ENCODE measurements at places on chromosomes 7 and 10.

DNA sequence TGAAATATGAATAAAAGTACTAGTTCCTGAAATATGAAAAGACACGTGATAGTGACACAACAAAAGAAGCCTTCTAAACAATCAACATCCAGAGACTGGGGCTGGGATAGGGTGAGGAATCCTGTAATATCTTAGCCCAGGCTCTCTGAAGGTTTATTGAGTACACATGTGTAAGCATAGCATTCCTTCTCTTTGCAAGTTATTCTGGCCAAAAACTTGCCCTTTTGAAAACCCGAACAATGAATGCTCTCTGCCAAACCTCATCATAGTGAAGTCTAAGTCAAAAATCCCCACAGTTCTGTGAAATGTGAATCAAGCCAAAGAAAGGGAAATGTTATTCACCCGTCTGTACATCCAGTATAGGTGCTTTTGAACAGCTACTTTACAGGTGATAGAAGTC lies 11.6 kb downstream of the SEMA3D start:
- DNase-seq = no peak

DNA sequence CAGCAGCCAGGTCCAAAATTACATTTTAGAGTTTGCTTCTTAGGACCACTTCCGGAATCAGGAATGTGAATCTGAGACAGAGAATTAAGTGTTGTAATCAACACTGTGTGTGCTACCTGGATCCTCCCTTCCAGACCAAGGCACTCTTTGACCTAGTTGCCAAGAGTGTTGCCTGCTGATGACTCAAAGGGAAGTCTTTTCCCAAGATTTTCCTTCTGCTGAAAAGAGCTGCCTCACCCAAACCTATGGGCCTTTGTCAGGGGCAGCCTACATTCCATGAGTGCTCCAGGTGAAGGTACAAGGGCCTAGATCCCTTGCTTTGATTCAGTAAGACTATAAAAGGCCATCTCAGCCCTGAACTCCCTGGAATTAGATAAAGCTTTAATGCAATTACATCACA lies 712.5 kb upstream of the ANKRD30A start:
- DNase-seq = no peak

DNA sequence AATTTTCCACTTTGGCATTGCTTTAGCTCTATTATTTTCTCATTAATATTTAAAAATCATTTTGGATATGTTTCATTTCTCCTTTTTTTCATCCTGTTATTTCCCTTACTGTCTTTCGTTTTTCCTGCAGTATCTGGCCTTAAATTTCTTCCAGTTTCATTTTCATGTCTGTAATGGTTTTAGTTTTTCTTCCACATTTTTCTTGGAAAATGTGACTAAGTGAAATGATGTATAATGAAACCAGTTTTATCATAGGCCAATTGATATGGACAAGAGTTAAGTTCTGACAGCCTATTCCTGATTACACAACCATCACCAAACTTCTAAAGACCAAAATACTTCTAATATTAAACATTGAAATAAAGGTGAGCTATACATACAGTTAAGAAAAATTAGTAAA lies 158.5 kb downstream of the LHFPL3 start:
- DNase-seq = no peak

DNA sequence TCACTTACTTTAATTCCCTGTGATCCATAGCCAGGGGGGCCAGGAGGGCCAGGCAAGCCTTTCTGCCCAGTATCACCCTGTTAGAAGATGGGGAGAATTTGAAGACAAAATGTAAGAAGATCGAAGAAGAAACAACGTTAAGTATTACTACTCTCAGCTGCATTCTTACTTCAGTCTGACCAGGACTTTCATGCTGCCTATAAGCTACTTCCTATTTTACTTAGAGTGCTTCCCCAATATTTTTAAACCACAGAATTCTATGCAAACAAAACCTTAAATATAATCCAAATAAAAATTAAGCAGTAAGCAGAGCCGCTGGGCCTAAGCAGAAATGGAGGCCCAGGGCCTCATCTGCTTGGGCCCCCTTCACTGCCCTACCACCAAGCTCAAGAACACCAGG lies 117.8 kb downstream of the COL28A1 start:
- DNase-seq = no peak

DNA sequence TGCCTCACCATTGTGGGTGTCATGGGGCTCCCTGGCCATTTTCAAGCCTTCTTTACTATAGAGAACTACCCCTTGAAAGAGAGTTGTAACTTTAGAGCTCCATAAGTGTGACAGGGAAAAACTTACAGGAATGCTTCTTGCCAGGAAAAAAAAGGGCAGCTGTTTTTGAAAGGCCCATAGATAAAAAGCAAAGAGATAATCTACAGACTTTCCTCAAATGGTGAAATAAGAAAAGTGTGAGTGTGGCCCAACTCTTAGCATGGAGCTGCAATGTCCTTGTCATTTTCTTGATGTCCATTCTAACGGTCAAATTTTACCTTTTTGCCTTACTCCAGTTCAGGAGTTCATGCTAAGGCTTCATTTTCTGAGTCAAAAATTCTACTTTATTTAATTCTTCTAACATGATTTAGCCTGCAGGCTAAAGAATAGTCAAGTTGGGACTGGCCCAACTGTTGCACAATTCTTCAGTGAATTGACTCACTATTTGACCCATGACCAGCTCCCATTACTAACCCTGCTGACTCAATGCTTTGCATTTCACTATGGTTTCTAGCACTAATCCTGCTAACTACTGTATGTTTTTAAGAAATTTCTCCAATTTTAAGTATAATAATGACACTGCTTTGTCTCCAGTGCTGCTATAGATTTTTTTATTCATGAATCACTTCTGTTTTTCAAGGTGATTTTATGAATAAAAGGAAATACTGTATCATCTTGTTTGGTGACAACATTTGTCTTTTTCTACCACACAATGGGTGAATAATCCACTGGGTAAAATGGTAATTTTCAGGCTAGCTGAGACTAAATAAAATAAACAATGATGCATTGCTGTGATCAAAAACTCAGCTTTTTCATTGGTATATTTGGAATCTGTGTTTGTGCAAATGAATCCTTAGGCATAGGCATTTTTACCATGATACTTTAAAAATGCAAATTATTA lies 41.4 kb upstream of the SGCE start:
- no peak for DNase-seq

DNA sequence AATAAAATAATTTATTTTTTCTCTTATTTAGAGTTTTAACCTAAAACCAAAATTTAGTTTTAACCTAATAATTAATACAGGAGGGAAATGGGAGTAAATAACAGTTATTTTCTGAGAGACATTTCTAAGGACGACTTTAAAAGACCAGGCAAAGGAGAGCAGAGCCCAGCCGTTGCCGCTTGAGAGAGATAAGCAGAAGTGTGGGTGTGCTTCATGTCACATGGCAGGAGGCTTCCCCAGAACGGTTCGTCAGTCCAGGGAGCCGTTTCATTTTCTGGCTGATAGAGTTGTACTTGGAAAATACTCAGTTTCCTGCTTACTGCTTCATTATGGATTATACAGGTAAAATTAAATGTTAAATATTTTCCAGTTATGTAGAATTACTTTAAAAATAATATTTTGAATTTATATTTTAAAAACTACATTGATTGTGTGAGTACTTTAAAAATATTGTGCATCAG lies 61.4 kb downstream of the ST7 start:
- DNase-seq = peak; percentile 62

DNA sequence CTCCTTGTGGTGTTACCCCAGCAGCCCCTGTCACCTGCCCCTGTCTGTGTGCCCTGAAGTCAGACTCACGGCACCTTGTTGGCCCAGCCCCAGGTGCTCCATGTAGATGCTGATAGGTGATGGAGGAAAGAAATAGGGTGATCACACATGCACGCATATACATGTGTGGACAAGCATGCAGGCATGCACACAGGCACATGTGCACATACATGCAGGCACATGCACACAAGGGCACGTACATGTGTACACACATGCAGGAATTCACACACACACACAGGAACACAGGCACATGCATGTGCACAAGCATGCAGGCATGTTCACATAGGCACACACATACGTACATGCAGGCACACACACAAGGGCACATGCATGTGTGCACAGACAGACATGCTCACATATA lies 16.6 kb upstream of the ELFN1 start:
- DNase-seq = no peak

- no peak for DNase-seq
These were observed 24.3 kb downstream of the YKT6 start for GRCh38 chr7:44224974-44225565.

- peak; percentile 46 for DNase-seq
These were observed at the start of gene ARPC1B for GRCh38 chr7:99374111-99375064. TSS of gene ARPC1B (plus strand) at chr7:99374730. CDS start at chr7:99385715, 10,985 bp downstream.

GRCh38 chr7:57204411-57204811 lies 72.2 kb upstream of the ZNF479 start:
- no peak for DNase-seq

- no peak for DNase-seq
These were observed 63.4 kb downstream of the RNF32 start for GRCh38 chr7:156703773-156704482.

DNA sequence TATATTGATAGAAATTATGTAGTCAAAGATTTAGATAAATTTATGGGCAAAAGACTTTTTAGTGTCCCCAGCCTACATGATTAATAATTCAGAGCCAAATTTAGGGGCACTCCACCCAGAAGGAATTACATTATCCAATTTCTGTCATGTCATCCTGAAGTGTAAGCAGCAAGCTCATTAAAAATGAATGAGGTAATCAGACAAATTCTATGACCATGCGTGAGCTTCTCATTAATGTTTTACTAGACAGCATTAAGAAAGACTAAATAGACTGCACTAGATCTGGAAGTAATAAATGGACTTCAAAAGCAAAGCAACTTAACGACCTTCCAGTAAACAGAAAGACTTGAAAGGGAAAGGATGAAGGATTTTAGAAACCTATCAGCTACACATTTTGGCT lies 22.7 kb upstream of the TRUB1 start:
- DNase-seq = no peak

GRCh38 chr10:49761789-49762565 lies at the start of gene OGDHL:
TSS of gene OGDHL (minus strand) at chr10:49762323. CDS start at chr10:49758592, 3,731 bp downstream.
- DNase-seq = no peak

DNA sequence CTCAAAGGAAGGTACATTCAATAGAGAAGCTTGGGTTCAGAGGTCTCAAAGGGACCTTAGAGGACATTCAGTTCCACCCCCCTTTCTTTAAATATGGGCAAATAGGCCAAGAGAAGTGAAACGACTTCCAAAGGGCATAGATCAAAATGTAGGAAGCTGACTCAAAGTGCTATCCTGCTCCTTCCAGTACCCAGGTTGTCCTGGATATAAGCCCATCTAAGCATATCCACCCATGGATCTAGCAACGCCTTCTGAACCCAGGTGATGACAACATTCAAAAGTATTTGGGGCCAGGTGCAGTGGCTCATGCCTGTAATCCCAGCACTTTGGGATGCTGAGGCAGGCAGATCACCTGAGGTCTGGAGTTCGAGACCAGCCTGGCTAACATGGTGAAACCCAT lies 5.3 kb downstream of the ATXN7L1 start:
- DNase-seq = no peak

DNA sequence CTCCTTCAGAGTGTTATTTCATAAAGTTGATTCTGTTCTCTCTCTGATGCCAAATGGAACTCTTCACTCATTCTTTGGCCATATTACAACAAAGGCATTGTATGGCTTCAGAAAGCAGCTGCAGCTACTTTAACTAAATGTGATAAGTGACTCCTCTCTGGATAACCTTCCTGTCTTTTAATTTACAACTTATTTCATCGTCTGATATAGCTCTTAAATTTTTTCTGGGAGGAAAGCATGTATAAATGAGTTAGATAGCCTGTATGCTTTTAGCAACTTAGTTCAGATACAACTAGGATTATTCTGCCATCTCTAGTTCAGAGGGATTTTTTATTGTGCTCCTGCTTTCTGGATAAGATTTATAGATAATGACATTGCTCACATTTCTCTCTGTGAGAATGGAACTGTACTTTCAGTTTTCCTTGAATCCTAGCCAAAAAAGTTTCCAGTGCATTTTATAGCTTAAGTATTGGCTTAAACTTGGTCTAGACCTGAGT lies 57.5 kb downstream of the KLHDC10 start:
- DNase-seq = no peak

DNA sequence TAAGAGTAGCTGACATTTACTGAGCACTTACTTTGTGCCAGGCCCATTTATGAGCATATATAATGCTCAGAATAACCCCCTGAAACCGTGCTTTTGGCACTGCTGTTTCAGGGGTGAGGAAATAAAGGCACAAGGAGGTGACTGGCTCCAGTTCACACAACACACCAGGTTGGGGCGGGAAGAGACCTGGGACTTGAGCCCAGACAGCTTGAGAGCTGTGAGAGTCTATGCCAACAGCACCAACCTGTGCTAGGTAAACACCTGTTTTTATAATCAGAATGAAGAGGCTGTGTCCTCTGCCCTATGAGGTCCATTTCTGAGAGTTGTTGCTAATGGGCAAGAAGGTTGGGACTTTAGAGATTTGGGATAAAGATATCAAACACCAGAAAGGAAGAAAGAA lies 8.8 kb upstream of the AZGP1 start:
- DNase-seq = no peak

DNA sequence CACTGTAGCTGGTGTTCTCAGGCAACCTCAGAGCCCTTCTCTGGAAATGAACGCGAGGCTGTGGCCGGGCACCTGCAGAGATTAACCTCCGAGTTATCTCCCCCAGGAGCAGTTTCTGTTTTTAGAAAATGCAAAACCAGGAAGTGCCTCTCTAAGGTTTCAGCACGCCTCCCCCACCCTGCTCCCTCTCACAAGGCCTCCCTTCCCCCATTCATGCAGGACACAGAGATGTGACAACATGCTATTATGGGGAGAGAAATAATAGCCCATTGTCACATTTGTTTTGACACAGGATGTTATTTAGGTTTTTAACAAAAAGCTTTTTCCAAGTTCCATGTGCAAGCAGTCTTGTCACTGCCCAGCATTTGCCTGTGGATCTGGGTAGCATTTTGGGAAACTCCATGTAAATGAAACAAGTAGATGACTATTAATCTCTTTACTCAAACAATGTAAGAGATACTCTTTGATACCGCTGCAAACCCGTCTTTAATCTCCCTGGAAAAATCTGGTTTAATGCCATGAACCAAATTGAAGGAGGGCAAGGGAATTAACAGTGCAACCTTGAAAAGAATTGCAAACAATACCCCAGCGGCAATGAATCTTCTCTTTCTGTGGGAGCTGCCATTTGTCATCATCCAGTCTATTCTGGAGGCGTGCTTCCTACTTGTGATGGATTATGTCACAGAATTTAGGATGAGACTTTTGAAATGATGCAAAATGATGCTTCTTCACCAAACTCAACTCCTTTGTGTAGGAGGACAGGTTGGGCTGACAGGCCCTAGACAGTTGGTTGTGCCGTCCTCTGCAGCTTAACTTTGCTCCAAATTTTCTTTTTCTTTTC lies 86.5 kb upstream of the NMT2 start:
- no peak for DNase-seq

- DNase-seq = no peak
These were observed 110.8 kb upstream of the PTN start for GRCh38 chr7:137454246-137454724.

DNA sequence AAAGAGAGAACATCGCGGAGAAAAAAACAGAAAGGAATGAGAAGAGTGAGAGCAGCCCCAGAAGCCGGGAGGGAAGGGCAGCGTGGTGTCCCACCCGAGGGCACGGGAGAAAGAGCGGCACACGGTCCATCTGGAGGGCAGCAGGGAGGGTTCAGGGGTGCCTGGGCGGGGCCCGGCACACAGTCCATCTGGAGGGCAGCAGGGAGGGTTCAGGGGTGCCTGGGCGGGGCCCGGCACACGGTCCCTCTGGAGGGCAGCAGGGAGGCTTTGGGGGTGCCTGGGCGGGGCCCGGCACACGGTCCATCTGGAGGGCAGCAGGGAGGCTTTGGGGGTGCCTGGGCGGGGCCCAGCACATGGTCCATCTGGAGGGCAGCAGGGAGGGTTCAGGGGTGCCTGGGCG lies 172.4 kb downstream of the ZMYND11 start:
- no peak for DNase-seq

GRCh38 chr7:35623381-35623780 lies 71.6 kb downstream of the HERPUD2 start:
- no peak for DNase-seq
